ENCODE measurements at places on chromosomes 2 and 18. TPM values are rescaled to one million over a fixed set of nuclear protein-coding genes. Genes with fewer than 3 reads are reported as not detected.

The GDF7 gene
- not detected for total RNA-seq

The HK2 gene
- 9.8 TPM for total RNA-seq

The NT5C1B gene
- total RNA-seq = not detected

The PRSS56 gene
- not detected for total RNA-seq

The NEB gene
- total RNA-seq = 0.13 TPM

The NTSR2 gene
- not detected for total RNA-seq

The SULT1C3 gene
- total RNA-seq = not detected

The PRKCE gene
- 10.1 TPM for total RNA-seq

The REL gene
- total RNA-seq = 2.4 TPM

The STAT4 gene
- total RNA-seq = under 0.01 TPM

The RGPD3 gene
- 0.13 TPM for total RNA-seq

The RESP18 gene
- total RNA-seq = not detected

The TSGA10 gene
- 1.6 TPM for total RNA-seq

The DNAJC5G gene
- total RNA-seq = not detected

The NOSTRIN gene
- total RNA-seq = not detected
